ENCODE measurements at places on chromosomes 12 and 14. TPM values are rescaled to one million over a fixed set of nuclear protein-coding genes. Genes with fewer than 3 reads are reported as not detected.

GRCh38 chr12:96948782-96949181 lies 41.7 kb downstream of the NEDD1 start:
- no peak for DNase-seq

DNA sequence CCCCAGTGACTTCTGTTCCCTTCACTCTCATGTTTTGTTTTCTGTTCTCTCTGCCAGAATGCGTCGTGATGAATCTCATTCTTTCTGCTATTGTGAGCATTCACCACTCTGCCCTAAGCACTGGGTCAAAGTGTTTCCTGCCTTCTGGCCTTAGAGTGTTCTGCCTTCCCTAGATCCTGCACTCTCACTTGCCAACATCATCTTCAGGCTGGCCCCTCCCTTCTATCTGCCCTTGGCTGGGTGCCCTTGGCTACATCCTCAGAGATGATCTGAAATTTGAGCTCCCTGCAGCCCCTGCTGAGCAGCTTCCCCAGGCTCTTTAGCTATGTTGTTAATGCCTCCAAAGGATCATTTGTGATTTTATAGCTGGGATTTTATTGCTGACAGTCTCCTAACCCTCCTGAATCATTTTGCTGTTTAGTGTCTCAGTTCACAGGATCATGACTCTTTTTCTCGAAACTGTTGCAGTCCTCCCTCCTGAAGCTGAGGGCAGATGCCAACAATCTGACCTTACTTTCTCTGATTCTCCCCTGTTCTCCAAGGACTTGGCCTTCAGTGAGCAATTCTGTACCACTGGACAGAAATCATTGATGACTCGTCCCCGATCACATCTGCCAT lies 4.5 kb downstream of the DHRS2 start:
- no peak for DNase-seq

- no peak for DNase-seq
These were observed 36.5 kb downstream of the GYS2 start for GRCh38 chr12:21568115-21568514.

GRCh38 chr12:23618718-23619117 lies 330.8 kb downstream of the SOX5 start:
- DNase-seq: no peak

- no peak for DNase-seq
These were observed 106.9 kb downstream of the PRKD1 start for GRCh38 chr14:29820785-29821184.

DNA sequence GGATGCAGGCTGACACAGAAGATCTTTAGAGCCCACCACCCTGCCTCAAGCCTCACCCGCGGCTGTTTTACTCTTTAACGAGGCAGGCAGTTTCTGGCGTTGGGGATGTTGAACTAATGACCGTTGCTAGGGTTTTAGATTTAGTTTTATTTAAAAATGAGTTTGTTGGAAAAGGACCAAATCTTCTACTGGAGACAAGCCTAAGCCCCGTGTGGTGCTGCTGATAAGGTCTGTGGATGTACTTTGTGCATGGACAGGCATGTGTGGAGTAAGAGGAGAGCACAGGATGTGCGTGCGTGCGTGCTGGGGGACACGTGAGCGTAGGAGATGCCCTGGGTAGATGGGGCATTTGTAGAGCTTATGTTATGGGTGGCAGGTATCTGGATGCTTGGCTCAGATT lies 5.7 kb downstream of the NTF3 start:
- no peak for DNase-seq

GRCh38 chr14:101225157-101226152 lies 321.9 kb upstream of the RTL1 start:
- no peak for DNase-seq

Gene LYZ
- total RNA-seq: 4.9 TPM

DNA sequence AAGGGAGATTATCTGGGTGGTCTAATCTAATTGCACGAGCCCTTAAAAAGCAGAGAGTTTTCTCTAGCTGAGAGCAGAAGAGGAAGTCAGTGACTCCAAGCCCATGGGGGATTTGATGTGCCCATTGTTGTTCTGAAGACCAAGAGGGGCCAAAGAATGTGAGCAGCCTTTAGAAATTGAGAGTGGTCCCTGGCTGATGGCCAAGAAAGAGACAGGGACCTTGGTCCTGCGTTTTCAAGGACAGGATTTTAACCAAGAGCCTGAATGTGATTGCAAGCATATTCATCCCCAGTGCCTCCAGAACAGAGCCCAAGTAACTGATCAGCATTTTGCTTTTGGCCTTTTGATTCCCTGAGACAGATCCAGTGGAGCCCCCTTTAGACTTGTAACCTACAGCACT lies 1353.9 kb downstream of the AACS start:
- no peak for DNase-seq

DNA sequence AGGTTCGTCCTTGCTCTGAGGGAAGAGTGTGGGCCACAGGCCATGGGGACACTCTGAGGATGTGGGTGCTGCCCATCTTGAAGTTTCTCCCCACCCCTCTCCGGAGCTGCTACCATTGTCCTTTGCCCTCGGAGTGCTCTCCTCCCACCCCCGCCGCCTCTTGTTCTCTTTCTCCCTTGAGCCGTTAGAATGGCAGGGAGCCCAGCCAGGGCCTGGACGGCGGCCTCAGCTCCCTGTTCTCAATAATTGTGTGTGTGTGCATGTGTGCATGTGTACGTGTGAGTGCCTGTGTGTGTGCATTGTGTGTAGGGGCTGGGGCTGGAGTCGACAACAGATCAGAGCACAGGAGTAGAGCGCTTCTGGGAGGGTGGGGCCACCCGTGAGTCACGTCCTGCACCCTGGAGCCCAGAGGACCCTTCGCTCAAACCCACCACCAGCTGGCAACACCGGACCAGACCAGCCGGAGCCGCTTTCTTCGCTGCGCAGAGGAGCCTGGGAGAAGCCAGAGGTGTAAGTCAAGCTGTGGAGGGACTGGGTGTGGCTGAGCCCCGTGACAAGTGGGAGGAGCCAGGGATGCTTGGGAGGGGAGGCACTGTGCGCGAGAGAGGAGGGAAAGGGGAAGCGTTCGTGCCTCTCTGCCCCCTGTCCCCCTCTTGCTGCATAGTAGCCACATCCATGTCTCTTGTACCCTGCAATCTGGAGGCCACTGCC lies 25.9 kb upstream of the KCNA5 start:
- no peak for DNase-seq
